Lung (tissue), 17 donors: ENCODE measurements at places on chromosomes 2 and 18.

DNA sequence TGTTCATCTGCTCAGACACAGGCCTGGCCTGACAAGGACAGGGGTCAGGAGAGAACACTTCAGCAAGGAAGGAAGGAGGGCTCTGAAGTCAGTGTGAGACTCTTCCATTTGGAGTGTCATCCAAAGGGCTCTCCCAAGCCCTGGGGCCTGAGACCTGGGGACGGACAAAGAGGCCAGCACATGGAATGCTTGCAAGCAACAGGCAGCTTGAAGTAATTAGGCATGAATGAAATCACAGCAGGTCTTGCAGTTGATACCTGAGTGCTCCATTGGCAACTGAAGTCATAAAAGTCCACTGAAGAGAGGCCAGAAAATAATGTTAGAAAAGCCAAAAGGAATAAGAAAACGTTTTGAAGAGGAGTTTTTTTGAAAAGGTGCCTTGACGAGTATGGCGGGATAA, 231.7 kb downstream of the VAPA start:
- no peak for DNase-seq

GRCh38 chr2:221762496-221762895, 190.4 kb upstream of the EPHA4 start:
- DNase-seq, result no peak

DNA sequence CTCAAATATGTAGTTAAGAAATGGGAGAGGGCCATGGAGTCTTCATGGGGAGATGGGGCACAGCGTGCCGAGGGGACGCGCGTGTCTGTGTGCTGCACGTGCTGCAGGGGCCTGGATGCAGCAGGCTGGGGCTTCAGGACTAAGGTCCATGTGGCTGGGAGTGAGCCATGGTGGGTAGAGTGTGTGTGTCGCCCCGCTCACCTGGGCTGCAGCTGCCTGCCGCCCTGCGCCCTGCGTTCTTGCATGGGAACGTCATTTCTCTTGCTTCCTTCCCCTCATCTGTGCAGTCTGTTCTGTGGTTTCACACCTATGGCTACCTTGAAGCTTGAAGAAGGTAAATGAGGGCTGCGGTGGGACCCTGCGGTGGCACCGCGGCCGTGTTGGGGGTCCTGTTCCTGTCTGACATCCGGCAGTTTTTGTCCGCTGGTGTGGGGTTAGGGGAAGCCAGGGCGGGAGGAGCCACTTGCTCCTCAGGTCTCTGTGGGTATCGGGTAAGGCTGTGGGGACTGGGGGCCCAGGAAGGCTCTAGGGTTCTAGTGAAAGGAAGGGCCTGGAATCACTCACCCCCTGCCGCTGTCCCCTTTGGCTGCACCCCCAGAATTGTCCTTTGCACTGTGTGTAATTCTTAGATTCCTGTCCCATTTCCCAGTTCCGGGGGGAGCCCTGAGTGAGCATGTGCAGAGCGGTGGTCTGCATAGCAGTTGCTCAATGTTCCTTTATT, 54.1 kb upstream of the HS6ST1 start:
- no peak for DNase-seq

GRCh38 chr2:158539176-158540005, 82.6 kb downstream of the PKP4 start:
- DNase-seq, result peak; percentile 94

DNA sequence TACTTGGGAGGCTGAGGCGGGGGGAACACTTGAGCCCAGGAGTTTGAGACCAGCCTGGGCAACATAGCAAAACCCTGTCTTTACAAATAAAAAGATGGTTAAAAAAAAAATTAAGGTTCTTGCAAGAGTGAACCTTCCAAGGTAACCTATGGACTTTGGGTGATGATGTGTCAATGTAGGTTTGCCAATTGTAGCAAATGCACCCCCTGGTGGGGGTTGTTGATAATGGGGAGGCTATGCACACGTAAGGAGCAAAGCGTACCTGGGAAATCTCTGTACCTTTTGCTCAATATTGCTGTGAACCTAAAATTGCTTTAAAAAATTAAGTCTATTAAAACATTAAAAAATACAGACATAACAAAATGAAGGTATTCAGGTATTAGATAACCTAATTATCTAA, 70.4 kb downstream of the CWC22 start:
- DNase-seq, result peak; percentile 18
